SW480 (cell line): ENCODE measurements at places on chromosomes 3 and 15.

GRCh38 chr15:37134244-37134643 lies 33.9 kb upstream of the MEIS2 start:
- no peak for DNase-seq

GRCh38 chr3:12222775-12223485 lies 64.2 kb upstream of the TIMP4 start:
- DNase-seq: no peak

- no peak for DNase-seq
Observed at GRCh38 chr3:42077785-42078184, 13.4 kb upstream of the TRAK1 start.

- DNase-seq: no peak
Observed at GRCh38 chr3:30286811-30287210, 319.6 kb upstream of the TGFBR2 start.

DNA sequence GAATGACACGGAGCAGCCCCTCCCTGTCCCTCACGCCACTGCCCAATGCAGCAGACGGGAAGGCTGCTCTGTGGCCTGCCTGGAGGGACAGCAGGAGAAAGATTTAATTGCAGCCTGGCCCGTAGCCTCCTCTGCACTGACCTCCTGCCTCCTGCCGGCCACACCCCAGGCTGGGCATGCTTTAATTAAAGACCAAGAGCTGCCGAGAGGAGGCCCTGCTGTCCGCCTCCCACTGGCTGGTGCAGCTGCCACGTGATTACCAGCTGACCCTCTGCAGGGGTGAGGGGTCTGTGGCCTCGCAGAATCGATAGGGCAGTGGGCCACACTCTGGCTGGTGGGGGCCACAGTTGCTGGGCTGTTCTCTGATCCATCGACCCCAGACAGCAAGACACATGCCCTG lies 100.2 kb upstream of the PRR23E start:
- DNase-seq: peak; percentile 7
